ENCODE measurements at places on chromosomes 7 and 10. TPM values are rescaled to one million over a fixed set of nuclear protein-coding genes. Genes with fewer than 3 reads are reported as not detected.

Gene MKX
- total RNA-seq: 6.6 TPM

DNA sequence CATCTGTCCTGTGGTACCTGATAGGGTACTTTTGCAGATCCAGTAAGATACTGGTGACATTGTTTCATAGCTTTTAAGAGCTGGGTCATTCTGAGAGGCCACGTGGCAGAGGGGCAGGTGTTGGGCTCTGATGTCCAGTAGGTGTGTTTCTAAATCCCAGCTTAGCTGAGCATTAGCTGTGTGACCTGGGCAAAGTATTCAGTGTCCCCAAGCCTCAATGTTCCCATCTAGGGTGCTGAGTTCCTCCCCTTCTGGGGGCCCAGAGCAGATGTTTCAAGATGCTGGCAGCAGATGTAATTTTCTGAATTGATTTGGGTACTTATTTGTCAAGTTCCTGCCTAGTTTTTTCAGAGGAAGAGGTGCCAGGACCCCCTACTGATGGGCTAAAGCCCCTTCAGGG, 52.9 kb downstream of the NEURL1 start:
- no peak for DNase-seq

- DNase-seq: no peak
Measured at GRCh38 chr7:3267966-3268690, 32.9 kb upstream of the SDK1 start.

DNA sequence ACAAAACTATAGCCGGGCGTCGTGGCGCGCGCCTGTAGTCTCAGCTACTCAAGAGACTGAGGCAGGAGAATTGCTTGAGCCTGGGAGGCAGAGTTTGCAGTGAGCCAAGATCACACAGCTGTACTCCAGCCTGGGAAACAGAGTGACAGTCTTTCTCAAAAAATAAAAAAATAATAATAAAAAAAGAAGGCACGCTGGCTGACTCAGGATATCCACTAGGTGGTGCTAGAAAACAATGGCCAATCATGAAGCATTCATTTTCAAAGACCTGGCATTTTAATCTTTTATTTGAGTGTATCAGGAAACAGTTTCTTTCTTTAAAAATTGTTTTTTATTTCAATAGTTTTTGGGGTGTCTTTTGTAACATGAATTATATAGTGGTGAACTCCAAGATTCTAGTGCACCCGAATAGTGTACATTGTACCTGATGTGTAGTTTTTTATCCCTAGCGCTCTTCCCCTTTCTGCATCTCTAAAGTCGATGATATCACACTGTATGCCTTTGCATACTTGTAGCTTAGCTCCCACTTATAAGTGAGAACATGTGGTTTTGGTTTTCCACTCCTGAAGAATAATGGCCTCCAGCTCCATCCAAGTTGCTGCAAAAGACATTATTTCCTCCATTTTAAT, 88.6 kb downstream of the LYZL1 start:
- DNase-seq: no peak

Gene LLCFC1
- not detected for total RNA-seq

- DNase-seq: peak; percentile 26
Measured at GRCh38 chr10:71472912-71473311, 76.2 kb downstream of the CDH23 start.

DNA sequence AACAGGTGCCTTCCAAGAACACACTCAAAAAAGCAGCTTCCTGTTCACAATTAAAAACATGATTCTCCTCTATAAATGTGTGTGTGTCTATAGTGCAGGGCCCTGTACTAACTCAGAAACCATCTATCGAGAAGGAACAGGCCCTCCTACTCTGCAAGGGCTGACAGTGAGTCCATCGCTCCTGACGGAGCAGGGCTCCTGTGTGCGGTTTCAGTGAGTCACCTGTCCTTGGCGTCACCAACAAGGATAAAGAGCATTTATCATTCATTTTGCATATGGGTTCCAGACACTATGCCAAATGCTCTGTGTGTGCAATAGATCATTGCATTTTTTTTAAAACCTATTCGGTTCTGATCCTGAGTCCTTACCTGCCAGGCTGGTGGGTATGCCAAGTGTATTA, 63.7 kb downstream of the TACC2 start:
- no peak for DNase-seq

All from aorta (tissue), 5 donors.